ENCODE measurements at places on chromosomes 2 and 18.

DNA sequence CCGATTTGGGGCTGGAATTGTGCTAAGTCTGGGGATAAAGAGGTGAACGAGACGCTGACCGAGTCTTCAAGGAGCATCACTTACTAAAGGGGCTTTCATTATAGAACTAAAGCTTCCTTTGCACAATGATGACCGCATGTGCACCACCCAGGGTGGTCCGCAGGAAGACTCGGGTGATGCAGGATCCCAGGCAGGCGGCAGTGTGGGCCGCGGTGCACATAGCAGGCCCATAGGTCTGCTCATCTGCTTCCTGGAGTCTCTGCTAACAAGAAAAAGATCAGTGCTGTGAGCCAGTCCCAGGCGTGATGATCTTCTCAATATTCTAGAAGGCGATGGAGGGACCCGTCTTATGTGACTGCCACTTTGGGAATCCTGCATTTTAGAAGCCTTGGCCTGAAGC is 122.8 kb downstream of the PXDN start:
- DNase-seq, result no peak

DNA sequence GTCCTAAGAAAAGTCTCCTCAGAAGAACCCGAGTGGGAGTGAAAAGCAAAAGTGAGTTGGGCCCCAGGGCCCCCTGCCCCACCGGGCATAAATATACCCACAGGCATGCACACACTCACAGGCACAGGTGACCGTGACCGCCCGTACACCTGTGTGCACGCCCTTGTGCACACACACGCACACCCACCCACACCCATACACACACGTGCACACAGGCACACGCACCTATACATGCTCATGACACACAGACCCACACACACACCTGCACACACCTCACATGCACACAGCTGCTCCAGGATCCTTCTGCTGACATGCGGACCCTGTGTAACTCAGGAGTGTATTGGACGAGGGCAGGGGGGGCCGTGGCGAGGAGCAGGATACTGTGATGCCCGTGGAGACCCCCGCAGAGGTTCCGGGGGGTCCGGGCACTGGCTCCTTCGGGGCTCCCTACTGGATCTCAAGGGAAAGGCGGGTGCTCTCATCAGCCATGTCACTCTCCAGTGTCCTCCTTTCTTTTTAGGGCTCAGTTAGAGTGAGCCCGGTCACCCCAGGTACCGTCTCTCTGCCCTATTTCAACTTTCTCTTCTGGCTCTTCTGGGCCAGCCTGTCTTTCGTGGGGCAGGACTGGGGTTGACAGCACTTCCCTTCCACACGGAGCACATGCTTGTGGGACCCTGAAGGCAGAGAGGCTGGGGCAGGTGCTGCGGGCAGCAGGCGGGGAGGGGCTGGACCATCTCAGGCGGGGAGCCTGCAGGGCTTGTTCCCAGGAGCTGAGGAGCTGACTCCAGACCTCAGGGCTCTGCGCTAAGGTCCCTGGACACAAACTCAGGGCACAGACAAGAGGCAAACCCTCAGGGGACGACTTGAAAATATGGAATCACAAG is 48.5 kb downstream of the TPO start:
- no peak for DNase-seq

GRCh38 chr18:70417847-70418246 is 129.0 kb downstream of the SOCS6 start:
- DNase-seq, result peak; percentile 60

GRCh38 chr2:172345956-172346555 is 81.3 kb upstream of the ITGA6 start:
- DNase-seq, result no peak

- DNase-seq, result no peak
Measured at GRCh38 chr2:122899614-122900013, 1125.5 kb upstream of the CNTNAP5 start.

DNA sequence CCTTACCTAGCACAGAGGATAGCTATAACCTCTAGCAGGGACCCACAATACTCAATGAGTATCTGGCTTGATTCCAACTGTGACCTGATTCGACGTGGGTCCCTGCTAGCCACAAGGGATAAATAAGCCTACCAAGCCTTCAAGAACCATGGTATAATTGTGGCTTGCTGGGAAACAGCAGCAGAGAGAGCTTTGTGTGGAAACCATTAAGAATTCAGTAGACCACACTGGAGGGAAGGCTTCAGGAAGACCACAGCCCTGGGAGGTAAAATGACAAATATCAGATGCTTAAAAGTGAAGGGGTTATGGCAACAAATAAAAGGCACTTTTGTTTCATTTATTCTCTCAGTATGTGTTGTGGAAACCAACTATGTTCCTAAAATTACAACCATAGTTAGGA is 82.6 kb upstream of the WIPF1 start:
- DNase-seq, result no peak

DNA sequence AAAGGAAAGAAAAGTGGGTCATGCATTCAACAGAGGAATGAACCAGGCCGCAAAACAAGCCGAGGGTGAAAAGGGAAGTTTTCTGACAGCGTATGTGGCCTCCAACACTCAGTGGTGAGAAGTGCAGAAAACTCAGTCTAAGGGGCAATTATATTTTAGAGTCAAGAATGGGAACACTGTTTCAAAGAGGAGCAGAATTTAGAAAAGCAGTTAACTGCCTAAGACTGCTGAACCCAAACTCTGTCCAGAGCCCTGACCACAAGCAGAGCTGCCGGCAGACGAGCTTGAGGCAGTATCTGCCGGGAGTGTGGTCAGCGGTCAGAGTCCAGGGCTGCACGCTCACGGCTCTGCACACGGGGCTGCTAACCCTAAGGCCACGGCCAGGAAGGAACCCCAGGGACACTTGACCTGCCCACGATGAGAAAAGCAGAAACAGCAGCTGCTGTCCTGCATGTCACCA is 347.0 kb upstream of the ID2 start:
- DNase-seq, result no peak

- DNase-seq, result no peak
Measured at GRCh38 chr2:182866461-182867406, at the start of gene FRZB. TSS of gene FRZB (minus strand) at chr2:182866637. CDS start at chr2:182866552, 85 bp downstream.

GRCh38 chr2:154403242-154403790 is 295.2 kb upstream of the KCNJ3 start:
- DNase-seq, result no peak

DNA sequence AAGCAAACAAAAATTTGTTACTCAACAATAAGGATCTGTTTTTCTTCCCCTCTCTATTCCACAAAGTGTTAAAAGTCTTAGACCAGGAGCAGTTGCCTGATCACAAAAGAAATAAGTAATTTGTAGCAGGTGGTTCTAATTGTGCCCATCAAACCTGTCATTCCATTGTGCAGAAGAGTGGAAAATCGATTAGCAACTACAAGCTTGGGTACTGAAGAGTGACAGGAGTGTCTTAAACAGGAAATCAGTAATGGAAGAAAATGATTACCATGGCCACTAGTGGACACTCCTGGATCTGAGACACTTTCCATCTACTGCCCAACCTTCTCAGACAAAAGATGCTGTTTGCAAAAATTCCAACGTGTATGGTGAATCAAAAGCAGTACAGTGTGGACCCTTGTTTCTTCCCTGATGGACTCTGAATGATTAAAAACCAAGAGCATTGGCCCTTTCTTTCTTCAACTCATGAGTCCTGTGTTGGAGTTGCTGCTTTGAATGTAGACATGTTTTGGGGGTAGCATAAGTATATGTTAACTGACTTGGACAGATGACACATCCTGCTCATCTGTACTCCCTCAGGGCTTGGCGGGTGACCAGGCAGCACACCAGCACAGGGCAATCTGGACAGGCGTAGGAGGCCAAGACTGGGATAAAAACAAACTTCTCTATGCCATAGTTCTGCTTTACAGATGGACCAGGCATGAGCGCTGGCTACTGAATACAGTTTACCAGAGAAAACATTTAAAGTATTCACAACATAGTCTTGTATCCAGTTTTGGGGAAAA is 51.9 kb downstream of the PLA2R1 start:
- peak; percentile 34 for DNase-seq

- no peak for DNase-seq
Measured at GRCh38 chr2:23286758-23287704, 97.9 kb upstream of the KLHL29 start.

- DNase-seq, result no peak
Measured at GRCh38 chr2:11788461-11789124, 42.2 kb downstream of the LPIN1 start.

GRCh38 chr2:230052299-230052698 is 16.4 kb downstream of the SLC16A14 start:
- DNase-seq, result no peak

GRCh38 chr2:20235655-20236305 is 10.8 kb upstream of the SDC1 start:
- DNase-seq, result no peak

GRCh38 chr2:66696886-66697285 is 262.0 kb downstream of the MEIS1 start:
- peak; percentile 11 for DNase-seq

DNA sequence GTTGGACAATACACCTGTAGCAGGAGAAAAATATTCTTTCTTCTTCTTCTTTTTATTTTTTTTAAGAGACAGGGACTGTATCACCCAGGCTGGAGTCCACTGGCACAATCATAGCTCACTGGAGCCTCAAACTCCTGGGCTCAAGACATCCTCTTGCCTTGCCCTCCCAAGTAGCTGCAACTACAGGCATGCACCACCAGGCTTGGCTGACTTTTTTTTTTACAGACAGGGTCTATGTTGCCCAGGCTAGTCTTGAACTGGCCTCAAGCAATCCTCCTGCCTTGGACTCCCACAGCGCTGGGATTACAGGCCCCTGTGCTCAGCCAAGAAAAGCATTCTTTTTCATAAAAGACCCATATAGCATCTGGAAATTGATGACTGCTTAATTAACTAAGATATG is 17.1 kb upstream of the ARHGAP28 start:
- DNase-seq, result no peak

DNA sequence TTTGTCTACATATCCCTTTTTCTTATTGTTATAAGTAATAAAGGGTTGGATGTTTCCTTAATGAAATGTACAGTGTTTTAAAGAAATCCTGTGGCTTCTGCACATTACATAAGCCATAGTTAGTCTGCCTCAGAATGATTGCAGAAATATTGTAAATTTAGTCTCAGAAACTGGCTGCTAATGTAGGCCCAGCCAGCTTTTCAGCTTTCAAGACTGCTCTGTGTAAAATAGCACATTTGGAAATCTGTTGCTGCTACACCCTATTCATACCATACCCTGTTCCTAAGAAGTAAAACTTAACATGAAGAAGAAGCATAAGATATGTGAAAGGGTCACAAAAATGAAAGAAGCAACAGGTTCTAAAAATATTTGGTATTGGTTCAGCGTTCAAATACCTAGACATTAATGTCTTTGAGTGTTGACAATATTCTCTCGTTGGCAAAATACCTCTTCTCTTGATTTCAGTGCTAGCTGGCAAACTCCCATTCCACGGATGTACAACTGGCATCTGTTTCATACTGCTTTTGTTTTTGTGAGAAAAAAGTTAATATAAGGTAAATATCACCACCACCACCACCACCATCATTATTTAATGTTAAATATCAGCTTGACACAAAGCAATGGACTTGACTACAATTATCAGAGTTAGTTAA is 19.2 kb upstream of the NCKAP1 start:
- DNase-seq, result no peak

DNA sequence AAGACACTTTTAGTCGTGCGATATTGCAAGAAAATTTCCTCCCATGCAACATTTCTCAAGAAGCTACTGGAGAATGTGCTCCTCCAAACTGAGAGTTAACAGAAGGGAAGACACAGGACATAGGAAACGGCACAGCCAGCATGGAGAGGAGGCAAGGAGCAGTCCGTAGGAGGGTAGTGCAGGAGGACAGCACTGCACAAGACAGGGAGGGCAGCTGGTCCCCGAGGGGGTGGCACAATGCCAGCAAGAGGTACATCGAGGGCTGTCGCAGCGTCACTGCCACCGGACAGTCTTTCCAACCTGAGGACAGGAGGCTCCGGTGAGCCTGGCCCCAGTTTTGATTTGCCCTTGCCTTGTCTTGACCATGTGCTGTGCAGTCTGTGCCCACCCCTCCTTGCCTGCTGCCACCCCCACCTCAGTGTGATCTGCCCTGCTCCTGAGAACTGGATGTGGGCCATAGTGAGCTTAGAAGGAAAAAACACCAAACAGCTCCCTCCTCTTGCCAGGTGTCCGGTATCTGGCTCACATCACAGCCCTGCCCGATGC is 81.6 kb upstream of the LAPTM4A start:
- no peak for DNase-seq

- no peak for DNase-seq
Measured at GRCh38 chr2:120525056-120526046, 179.4 kb downstream of the INHBB start.

DNA sequence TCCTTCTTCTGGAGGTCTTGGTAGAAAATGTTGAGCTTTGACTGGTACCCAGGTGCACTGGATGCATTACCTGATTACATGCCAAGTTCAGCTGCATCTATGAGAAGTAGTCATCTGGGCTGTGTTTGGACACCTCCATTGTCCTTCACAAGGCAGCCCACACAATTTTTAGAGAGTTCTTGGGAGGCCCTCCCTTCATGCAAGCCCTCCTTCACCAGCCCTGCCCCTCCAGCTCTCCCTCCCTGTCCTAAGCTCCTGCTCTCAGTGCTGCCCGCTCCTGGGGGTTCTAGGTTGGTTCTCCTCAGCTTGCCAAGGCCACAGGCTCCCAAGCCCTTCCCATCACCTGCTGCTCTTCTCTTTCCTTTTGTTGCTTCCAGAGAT is 148.7 kb downstream of the DYSF start:
- DNase-seq, result no peak

DNA sequence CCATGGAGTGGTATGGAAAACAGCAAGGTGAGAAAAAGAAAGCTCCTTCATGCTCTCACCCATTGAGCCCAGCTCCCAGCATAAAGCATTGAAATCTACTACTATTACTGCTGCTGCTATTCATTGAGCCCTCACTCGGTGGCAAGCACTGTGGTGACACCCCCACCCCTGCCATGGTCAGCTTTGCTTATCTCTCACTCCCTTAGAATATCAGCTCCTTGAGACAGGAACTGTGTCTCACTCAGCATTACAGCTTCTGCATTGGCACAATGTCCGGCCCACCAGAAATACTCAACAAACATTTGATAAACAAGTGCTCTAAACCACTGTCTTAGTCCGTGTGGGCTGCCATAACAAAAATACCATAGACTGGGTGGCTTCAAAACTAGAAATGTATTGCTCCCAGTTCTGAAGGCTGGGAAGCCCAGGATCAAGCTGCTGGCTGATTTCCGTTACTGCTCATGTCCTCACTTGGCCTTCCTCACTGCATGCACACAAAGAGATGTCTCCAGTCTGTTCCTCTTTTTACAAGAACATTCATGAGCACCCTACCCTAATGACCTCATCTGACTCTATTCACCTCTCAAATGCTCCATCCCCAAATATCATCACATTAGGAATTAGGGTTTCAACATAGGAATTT is 116.3 kb downstream of the ZBTB7C start:
- peak; percentile 41 for DNase-seq
